ENCODE measurements at places on chromosomes 16 and 17.

DNA sequence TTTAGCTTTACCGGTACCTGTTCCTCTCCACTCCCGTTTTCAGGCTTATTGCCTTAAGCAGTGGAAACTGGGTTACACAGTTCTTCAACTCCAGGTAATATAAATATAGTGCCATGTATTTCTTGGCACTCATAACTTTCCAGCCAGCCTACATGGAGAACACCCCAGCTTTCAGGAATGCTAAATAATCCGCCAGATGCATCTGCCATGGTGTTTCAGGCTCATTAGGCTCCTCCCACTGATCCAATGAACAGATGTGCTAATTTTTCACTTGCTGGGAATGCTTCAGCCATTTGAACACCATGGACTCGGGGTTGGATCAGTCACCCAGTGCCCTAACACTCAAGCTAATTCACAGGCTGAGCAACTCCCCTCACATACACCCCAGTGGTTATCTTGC lies 4.6 kb downstream of the ANKFN1 start:
- DNase-seq: no peak

- DNase-seq: no peak
Observed at GRCh38 chr17:45408611-45409421, 23.9 kb downstream of the ARHGAP27 start.

GRCh38 chr17:7020894-7021664 lies 1.8 kb upstream of the BCL6B start:
- DNase-seq: no peak

DNA sequence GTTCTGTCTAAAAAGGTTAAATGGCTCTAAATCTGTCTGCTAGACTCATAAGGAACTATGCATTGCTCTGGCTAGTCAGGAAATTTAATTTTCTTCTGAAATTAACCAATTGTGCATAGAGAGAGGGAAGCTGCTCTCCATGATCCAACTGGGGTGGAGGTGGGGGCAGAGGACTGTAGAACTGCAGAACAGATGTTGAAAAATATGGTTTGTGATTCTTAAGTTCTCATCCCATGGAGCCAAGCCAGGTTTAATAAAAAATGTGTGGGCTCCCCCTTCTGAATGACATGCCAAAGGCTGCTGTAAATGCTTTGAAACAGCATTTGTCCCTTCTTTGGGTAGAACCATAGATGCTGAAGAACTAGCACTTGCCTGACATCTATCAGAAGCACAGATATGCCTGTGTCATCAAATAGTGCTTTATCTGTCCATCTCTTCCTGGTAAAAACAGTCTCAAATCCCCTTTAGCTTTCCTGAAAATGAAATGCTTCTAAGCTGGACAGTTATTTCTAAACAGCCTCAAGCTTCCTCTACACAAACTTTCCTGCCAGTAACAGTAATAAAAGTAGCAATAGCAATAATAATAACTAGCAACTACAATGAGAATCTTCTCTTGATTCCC lies 221.4 kb downstream of the CDH8 start:
- no peak for DNase-seq

GRCh38 chr17:43019418-43019817 lies 2.8 kb downstream of the VAT1 start:
- DNase-seq: no peak

DNA sequence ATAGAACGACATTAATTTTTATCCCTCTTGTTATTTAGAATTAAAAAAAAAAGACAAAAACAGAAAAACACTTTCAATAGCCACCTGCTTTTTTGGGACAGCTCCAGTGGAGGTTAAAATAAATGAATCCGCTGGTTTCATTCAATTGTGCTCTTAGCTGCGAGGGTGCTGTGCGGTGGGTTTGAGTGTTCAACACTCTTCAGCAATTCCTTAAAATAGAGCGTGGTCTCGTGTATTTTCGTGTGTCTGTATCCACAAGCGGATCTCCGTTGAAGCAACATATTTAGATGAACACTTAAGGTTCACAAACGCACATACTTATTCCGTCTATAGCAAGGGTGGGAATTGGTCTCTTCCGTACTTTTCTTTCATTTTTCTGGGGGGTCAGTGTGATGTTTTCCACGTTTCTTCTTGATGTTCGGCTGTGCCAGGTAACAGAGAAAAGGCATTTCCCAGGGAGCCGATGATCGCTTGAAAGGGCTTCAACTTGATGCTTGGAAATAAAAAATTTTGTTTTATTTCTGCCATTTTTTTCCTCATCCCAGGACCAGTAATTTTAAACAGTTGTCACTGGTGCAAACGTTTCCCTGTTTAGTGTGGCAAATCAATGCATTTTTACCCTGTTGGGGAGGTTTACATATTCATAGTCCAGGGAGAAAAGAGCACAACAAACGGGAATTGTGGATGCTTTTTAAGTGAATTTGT lies 297.9 kb downstream of the IRF8 start:
- no peak for DNase-seq

- no peak for DNase-seq
Observed at GRCh38 chr16:54878301-54878700, 52.4 kb upstream of the IRX5 start.

- DNase-seq: no peak
Observed at GRCh38 chr16:21650521-21650920, 1.9 kb downstream of the IGSF6 start.

DNA sequence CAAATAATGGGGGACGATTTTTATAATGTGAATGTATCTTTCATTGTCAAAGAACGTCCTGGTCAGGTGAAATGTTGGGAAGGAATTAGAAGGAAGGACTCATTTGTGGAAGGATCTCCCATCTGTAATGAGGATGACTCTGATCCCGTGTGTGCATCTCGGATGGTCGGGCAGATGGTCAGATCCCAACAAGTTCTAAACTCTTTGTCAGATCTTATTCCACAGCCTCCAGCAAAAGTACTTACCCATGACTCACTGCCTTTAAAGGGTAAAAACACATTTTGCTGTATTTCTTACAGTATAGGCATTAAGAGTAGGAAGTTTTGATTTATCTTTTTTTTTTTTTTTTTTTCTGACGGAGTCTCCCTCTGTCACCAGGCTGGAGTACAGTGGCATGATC lies 539 bp upstream of the KRTAP4-8 start:
- DNase-seq: no peak

All from stimulated activated CD4-positive, alpha-beta T cell treated with anti-CD3 and anti-CD28 coated beads, Interleukin-15, amount 100 ng/mL, for 48 hours (primary cell).